ENCODE measurements at places on chromosomes 4 and X. TPM values are rescaled to one million over a fixed set of nuclear protein-coding genes. Genes with fewer than 3 reads are reported as not detected.
A peak's percentile ranks its signal among the peaks of the same experiment; 100 is the strongest.

Gene MAGEA2B
- not detected for total RNA-seq

Gene PPID
- total RNA-seq, result 35.2 TPM

Gene HTN1
- total RNA-seq, result not detected

Gene PSAPL1
- not detected for total RNA-seq

GRCh38 chr4:179465131-179465797 is 2023.0 kb upstream of the AGA start:
- DNase-seq, result peak; percentile 9

DNA sequence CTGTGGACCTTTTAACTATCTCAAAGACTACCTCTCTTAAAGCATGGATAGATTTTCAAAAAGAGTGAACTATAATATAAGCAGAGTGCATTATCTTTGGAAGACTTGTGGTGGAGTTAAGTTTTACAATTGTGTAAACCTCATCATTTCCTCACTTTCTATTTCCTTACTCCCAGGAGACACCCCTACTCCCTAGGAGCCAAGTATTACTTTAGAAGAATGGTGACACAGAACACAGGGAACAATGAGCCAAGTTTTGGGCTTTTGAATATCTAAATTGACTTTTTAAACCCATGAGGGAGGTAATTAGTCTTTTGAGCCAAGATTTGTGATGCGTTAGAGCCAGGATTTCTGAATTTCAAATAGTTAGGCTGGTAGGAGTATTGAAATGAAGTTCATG is 78.9 kb upstream of the UNC5C start:
- no peak for DNase-seq

GRCh38 chrX:96721354-96721753 is 36.7 kb downstream of the DIAPH2 start:
- DNase-seq, result no peak

Gene TMEM31
- not detected for total RNA-seq

GRCh38 chrX:139194571-139195280 is 335.8 kb upstream of the F9 start:
- DNase-seq, result no peak

GRCh38 chr4:929096-929765 is 2.9 kb downstream of the GAK start:
- no peak for DNase-seq

DNA sequence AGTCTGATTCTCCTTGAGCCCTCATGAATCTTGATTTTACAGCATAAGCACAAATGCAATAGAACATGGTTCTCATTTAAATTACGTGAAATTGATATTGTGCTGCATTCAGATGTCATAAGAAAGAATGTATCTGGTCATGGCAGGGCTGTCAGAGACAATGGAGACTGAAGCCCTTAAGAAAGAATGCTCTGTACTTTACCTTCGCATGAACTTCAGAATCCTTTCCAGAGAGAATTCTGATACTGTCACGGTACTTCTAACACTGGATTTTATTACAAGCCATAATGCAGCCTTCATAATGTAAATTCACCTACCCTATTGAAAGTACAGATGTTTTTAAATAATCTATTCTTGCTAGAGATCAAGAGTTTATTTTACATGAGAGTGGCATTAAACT is 677.9 kb upstream of the ADGRL3 start:
- DNase-seq, result no peak

DNA sequence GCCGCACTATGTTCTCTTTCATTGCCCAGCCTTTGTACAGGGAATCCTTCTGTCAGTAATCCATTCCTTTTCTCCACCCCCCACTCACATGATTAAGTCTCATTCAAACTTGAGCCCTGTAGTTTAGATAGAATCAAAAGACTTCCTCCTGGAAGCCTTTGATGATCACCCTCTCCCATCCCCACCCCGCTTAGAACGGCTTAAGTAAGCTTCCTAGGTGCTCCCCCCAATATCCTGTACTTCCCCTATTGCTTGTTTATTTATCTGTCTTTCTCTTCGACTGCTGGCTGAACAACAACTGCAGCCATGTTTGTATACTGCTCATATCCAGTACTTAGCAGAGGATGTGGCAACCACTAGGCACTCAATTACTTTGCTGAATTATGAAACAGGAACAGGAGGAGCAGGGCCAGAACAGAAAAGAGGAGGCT is 38.5 kb upstream of the GPC3 start:
- DNase-seq, result no peak

Data from NCI-H460 (cell line).